ENCODE measurements at places on chromosomes 7 and 10.

DNA sequence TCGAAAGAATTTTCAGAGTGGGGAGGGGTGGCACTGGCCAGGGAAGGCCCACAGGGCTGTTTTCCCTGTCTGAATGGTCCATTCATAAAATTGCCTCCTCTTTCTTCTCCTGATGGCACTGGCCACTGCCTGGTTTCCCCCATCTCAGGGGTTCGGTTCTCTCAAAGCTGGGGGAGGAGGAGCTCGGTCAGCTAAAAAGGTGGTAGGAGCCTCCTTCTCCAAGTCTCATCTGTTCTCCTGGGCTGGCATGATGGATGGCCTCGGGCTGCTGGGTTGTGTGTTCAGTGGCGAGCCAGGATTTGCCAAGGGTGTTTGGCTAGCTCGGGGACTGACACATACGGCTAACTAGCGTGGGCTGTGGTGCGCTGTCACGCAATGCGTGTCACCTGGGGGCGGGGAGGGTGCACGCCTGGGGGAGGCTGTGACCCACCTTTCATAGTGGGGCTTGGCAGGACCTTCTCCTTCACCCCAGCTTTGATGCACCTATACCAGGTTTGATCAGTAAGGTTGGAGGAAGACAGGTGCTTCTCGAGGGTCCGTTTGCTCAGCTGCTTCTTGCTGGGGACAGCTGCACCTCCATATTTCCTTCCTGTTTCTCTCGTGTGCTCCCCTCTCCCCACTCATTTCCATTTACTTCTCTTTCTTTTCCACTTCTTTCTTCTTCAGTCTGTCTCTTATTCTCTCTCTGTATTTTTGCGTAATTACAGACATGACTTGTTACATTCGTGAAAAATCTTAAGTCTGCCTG, 36.3 kb downstream of the RBM20 start:
- DNase-seq: no peak

DNA sequence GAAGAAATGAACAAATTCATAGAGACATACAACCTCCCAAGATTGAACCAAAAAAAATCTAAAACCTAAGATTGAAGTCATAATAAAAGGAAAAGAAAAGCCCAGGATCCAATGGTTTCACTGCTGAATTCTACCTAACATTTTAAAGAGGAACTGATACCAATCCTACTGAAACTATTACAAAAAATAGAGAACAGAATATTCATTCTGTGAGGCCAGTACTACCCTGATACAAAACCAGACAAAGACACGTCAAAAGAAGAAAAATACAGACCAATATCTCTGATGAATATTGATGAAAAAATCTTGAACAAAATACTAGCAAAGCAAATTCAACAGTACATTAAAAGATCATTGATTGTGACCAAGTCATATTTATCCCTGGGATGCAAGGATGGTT, 128.5 kb upstream of the STEAP1 start:
- no peak for DNase-seq

DNA sequence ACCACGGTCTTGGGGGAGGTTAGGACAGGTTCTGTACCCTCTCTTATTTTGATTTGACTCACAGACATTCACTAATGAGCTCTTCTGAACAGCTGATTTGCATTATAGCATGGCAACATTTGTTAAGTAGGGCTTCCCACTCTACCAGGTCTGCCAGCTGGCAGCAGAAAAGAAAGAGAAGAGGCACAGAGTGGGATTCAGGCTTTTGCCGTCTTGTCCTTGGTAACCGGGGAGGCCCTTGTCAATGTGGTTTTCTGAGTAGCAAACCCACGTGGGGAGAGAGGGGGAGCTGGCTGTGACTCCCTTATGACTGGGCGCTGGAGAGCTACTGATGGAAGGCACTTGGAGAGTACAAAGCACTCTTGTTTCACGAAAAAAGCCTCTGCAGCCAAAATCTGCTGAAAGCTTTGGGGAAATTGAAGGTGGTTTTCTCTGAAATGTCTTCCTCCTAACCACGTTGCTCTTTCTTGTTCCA, 355.3 kb upstream of the GALNT17 start:
- DNase-seq: no peak

- DNase-seq: peak; percentile 21
Measured at GRCh38 chr10:119315128-119316001, 108.0 kb downstream of the GRK5 start.

GRCh38 chr7:28183627-28184026, 3.0 kb upstream of the JAZF1 start:
- no peak for DNase-seq

DNA sequence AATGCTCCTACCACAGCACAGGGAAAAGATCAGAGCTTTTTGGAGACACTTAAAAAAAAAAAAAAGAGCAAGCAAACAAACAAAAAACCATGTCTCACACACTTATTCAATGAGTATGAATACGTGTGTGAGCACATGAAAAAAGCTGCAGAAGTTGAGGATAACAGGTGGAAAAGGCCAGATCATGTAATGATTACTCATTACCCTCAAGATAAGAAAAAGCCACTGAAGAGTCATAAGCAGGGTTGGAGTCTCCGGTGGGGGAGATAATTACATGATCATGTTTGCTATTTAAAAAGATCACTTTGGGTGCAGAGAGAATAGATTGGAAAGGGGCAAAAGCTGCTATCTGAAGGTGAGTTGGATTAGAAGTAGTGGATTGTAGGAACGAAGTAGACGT, 77.0 kb downstream of the POU6F2 start:
- no peak for DNase-seq

- peak; percentile 2 for DNase-seq
Measured at GRCh38 chr10:71962901-71963300, 1.3 kb upstream of the CHST3 start.

GRCh38 chr7:64463636-64464375, 99.1 kb downstream of the ZNF680 start:
- DNase-seq: peak; percentile 52

DNA sequence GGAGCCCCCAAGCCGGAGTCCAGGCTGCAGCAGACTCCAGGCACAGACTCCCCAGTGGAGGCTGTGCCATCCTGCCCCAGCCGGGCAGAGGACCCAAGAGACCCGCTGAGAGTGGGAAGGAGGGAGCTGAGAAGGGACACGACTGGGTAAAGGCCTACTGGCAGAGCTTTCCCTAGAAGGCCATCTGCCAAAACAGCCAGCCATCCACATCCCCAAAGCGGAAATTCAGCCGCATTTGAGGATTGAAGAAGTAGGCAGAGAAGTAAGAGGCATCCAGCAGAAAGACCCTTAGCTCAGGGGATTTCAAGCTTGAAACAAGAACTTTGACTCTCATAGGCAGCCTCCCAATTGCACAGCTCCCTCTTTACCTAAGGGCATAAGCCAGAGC, 857 bp downstream of the CPXM2 start:
- DNase-seq: no peak
